ENCODE measurements at places on chromosomes 2 and 18.
A peak's percentile ranks its signal among the peaks of the same experiment; 100 is the strongest.

DNA sequence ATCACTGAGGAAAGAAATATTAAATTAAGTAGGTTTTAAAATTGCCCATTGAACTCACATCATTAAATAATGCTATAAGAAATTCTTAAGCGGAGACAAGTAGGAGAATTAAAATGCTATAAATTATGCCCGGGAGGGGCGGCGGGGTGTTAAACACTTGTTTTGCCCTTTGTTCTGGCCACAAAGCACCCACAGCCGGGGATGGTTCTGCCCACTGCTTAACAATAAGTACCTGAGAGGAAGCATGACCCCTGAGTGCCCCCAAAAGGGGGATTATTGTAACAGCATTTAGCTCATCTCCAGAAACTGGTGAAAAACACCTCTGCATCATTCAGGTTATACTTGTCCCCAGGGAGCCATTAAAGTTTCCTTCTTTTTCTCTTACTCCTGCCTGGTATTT, 332.7 kb upstream of the POU3F3 start:
- DNase-seq: no peak

DNA sequence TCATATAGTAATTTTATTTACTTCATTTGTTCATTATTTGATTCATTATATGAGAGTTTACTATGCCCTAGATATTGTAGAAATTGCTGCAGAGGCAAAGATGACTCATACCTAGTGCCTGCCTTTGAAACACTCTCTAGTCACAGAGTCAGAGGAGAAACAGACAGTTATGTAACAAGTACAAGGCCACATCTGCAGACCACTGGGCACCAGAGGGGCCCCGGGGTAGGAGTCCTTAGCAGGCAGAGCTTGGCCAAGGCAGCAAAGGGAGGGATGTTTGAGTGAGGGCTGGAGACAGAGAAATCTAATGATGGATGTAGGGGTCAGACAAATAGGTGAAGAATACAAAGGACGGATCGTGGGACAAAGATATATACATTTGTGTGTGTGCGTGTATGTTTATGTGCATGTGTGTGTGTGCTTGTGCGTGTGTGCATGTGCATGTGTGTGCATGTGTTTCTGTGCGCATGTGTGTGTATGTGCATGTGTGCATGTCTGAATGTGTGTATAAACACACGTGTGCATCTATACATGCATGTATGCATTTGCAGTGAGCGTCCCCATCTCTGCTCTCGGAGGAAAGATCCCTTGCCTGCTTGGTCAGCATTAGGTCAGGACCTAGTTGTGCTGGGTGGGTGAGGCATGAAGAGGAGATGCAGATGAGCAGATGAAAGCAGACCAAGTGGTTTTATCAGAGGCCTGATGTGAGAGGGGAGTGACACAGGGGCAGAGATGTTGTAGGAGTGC, 170.6 kb upstream of the MYT1L start:
- DNase-seq: no peak

DNA sequence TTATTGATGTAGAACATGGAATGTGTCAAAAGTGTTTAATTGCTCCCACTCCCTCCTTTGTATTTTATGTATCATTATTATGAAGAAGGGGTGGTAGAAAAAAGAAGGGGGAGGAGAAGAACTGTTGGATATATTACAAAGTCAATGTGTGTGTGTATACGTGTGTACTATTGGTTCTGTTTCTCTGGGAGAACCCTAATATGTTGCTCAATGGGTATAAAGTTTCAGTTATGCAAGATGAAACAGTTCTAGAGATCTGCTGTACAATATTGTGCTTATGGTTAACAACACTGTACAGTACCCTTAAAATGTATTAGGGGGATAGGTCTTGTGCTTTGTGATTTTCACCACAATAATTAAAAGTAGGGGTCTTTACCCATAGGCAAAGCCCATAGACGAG, 58.1 kb upstream of the ZC3H15 start:
- DNase-seq: no peak

- DNase-seq: no peak
Measured at GRCh38 chr18:37661061-37661460, 95.5 kb upstream of the CELF4 start.

DNA sequence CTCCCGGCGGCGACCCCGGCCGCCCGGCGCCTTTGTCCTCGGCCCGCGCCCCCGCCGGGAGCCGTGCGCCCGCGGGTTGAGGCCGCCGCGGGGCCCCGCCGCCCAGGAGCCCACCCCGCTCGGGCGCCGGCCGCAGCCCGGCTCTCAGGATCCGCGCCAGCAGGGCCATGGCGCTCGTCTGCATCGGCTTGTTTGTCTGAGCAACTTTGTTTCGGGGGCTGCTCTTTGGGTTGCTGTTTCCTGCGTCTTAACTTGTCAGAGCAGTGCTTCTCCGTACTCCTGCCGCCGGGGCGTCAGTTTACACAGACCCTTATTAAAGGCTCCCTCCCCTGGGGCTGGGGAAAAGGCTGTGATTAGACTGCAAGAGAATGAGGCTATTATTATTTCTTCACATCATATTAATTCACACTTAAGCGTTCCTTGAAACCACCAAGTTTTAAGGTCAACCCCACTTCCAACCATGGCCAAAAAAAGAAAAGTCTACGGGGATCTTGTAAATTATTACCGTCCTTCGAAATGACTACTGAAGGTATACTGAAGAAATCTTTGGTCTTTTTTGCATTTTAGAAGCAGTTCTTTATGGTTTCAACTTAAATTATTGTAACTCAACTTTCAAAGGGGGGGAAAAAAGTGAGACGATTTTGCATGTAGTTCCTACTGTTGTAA, at the start of gene CYP27C1:
Gene CYP27C1 (minus strand): TSS at position 198 of the 666 bp plus-strand sequence. CDS start 29 bp downstream, at position 169.
- DNase-seq: no peak

DNA sequence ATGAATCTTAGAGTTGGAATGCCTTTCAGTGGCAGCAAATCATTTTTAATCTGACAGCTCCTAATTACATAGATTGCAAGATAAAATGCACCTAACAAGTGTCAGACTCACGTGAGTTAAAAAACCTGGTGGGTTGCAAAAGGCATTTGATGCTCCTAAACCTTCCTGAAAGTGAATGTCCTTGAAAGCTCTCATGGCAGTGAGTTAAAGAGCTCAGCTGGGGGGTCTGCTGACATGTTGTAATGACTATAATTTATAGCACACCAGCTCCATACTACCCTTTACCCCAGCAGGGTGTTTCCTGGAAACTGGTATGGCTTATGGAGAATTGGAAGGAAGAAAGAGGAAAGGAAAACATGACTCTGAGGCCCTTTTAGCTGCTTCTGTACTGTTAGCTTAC, 91.9 kb upstream of the CAVIN2 start:
- DNase-seq: no peak

GRCh38 chr18:68734308-68734707, 19.4 kb upstream of the TMX3 start:
- DNase-seq: no peak

- DNase-seq: no peak
Measured at GRCh38 chr2:232372231-232373208, 6.0 kb upstream of the ALPP start.

GRCh38 chr2:11071211-11071610, 84.1 kb upstream of the SLC66A3 start:
- peak; percentile 48 for DNase-seq

- no peak for DNase-seq
Measured at GRCh38 chr2:6782517-6783237, 83.0 kb downstream of the CMPK2 start.

GRCh38 chr2:24276349-24276899, 83.9 kb downstream of the ITSN2 start:
- no peak for DNase-seq

GRCh38 chr2:6231166-6231565, 539.0 kb downstream of the SOX11 start:
- no peak for DNase-seq

- no peak for DNase-seq
Measured at GRCh38 chr18:24065906-24066305, 51.4 kb downstream of the TTC39C start.

GRCh38 chr2:23429036-23429435, 44.1 kb downstream of the KLHL29 start:
- DNase-seq: no peak

- DNase-seq: peak; percentile 90
Measured at GRCh38 chr2:110773401-110773921, 41.1 kb downstream of the ACOXL start.
